ENCODE measurements at places on chromosomes 2 and 18.

- DNase-seq = no peak
These were observed 24.0 kb upstream of the ATG16L1 start for GRCh38 chr2:233227346-233227978.

DNA sequence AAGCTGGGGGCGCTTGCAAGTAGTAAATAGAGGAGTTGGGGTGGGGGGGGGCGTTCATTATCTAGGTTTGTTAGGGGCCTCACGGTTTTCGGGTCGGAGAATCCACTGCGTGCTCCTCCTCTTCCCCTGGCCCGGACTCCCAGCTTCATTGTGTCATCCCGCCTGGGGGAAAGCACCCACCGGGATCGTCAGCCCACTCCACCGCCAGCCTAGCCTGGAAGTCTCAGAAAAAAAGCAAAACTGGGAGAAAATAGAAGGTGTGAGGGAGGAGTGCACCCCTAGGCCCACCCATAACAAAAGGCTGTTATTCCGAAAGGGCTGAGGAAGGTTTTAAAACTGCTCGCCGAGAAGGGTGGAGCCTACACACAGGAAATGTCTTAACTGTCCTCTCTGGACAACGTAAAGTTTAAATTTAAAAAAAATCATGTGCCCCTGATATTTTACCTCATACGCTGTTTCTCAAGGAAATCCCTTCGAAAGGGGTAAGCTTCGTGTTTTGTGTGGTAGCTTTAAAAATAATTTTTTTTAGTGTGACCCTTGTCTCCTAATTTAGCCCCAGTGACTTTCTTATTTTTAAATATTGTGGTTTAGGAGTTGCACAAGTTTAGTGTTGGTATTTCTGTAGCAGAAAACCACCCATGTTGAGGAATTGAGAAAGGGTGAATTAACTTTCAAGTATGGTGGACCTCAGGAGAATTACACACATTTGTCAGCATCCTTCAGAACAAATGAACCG, 104.2 kb downstream of the SPTBN1 start:
- DNase-seq = no peak

DNA sequence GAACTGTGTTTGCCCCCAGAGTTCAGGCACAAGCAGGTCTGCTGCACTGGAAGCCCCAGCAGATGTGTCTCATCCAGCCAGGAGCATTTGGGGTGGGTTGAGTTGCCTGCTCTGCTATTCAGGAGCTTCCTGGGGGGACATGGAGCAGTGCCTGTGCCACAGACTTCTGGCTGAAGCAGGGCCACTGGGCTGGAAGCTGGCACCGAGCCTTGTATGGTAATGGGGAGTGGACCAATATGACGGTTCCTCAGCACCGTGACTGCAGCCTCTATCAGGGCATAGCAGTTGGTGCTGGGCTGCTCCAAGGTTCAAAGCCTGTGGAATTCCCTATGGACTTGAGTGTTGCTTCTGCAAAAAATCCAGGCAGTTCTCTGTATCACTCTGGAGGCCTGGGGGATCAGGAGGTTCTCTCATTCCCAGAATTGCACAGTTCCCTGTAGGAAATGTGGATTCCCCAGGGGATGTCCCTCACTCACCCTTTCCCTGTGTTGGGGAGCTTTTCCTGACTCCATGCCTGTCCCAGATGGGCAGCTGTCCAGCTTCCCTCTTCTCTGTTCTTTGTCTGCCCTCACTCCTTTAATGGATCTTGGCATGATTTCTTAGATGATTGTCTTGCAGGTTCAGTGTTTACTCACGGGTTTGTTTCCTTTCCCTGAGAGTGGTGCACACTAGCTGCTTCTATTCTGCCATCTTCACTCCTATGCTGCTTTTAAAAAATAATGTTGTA, 37.2 kb upstream of the THSD7B start:
- no peak for DNase-seq

- DNase-seq = no peak
These were observed 32.7 kb downstream of the COX7A2L start for GRCh38 chr2:42328148-42328833.

Data from stimulated activated CD8-positive, alpha-beta memory T cell treated with anti-CD3 and anti-CD28 coated beads, Interleukin-7, amount 100 ng/mL, for 1 hour (primary cell).